ENCODE measurements at places on chromosomes 12 and 14.
A peak's percentile ranks its signal among the peaks of the same experiment; 100 is the strongest.

- peak; percentile 8 for DNase-seq
Observed at GRCh38 chr12:109020796-109021380, at the start of gene SVOP. Gene SVOP (minus strand): TSS chr12:109021068. CDS start chr12:109020868, 200 bp downstream.

DNA sequence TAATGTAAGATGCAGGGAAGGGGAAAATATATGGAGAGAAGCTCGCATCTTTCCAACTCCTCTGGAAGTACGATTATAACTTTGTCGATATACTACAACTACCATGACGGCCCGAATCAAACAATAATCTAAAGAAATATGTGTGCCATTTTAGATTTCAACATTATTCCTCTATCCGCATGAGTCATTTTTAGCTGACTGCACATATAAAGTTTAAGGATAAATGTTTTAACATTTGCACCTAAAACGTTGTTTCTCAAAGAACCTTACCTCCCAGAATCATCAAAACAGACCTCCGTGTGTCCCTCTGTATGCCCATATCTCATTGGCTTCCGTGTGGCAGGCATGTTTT, 482 bp downstream of the WDHD1 start:
- DNase-seq, result no peak

GRCh38 chr14:65414961-65415589, 2.5 kb downstream of the FUT8 start:
- DNase-seq, result peak; percentile 27

DNA sequence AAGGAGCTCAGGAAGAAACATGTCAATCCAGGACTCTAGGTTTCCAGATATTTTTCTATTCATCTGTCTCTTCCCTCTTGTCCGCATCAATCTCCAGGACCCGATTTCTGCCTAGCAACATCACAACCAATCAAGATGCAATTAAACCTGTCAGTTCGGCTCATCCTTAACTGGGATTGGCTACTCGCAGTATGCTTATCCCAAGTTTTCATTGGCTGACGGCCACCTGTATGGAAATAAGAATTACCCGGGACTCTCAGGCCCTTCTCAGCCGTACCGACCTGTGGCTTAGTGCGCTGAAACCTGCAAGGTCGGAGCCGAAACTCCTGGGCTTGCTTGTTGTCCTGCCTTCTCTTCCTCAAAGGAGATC, 20.4 kb upstream of the ATP5MC2 start:
- no peak for DNase-seq

DNA sequence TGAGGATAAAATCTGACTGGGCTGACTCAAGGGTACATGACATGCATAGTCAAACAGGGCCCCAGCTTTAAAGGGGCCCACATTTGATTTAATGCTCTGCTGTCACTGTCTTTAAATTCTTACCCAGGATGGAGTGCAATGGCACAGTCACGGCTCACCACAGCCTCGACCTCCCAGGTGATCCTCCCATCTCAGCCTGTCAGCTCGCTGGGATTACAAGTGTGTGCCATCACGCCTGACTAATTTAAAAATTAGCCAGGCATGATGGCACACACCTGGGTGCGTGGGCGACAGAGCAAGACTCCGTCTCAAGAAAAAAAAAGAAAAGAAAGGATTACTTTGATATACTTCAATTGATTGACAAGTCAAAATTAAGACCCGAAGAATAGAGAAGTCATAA, 9.2 kb upstream of the PLBD1 start:
- DNase-seq, result no peak

DNA sequence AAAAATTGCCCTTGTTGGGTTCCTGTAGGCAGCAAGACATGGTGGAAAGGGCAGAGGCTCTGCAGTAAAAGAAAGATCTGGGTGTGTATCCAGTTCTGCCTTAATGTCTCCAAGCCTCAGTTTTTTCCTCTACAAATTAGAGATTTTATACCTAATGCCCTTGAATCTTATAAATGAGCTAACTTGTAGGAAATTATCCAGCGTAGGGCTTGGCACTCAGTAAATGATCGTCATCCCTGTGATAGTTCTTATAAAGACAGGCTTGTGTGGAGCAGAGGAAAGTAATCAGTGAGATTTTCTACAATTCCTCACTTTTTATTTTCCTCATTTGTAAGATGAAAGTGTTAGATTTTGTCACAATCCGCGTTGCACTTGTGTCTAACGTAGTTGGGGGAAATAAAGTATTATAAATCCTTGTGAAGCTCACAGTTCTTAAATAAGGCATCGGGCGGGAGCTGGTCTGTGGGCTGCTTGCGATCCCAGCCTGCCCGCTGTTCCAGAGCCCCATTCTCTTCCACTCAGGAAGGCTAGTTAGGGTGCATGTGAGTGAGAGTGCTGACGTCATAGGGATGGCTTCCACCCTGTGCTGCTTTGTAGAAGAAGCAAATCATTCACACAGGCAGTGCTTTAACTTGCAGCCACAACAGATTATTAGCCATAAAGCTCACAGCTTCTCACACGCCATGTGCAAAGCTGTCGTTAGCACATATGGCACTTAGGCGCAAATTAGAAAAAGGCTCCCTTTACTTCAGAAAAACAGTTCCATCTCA, 87.6 kb downstream of the EML1 start:
- DNase-seq, result no peak

DNA sequence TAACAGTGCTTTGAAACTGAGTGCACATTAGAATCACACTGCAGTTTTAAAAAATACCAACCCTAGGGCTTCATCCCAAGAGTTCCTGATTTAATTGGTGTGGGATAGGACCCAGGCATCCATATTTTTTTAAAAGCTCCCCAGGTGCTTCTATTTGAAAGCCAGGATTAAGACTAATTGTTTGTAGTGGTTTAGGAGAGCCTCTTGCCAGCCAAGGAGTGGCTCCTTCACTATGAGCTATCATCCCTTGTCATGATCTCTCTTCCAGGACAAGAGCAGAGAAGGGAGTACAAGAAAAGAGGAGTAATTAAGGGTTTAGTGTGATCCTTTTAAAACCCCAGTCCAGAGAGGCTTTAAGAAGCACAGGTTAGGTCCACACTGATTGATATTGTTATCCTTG, 178.0 kb downstream of the CAND1 start:
- DNase-seq, result no peak

DNA sequence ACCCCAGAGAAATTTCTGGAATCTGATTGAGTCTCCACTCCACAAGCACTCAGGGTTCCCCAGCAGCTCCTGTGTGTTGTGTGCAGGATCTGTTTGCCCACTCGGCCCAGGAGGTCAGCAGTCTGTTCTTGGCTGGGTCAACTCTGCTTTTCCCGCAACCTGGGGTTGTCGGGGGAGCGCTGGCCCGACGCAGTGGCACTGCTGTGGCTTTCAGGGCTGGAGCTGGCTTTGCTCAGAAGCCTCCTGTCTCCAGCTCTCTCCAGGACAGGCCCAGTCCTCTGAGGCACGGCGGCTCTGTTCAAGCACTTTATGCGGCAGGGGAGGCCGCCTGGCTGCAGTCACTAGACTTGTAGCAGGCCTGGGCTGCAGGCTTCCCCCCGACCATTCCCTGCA, 23.7 kb downstream of the P2RX4 start:
- no peak for DNase-seq

DNA sequence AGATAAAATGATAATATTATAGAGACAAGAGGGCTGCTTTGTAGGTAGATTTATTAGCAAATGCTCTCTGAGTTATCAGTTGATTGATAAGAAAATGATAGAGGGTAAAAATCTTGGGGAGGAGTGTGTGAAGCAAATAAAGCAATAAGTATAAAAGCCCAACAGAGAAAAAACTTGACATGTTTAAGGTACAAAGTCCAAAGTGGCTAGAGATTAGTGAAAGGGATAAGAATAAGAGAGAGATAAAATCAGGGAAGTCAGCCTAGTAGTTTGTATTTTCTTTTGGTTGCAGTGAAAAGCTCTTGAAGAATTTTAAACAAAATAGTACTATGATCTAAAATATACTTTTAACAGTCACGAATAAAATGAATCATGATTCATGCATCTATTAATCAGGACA, 246.2 kb upstream of the LRIG3 start:
- no peak for DNase-seq

DNA sequence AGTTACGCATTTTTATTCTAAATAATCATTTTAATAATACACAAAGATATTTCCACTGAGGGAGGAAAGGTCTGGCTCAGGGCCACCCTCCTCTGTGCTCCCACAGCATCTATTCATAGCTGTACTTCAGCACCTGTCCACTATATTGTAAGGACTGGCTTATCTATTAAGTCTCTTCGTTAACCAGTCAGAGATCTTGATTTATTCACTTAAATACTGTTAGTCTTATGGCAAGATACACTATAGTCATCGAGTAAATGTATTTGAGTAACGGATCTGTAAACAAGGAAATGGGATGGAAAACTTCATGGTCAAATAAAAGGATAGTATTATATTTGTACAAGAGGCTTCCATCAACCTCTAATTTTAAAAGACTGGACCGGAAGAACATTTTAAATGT, 54.6 kb downstream of the SPTLC2 start:
- DNase-seq, result no peak

DNA sequence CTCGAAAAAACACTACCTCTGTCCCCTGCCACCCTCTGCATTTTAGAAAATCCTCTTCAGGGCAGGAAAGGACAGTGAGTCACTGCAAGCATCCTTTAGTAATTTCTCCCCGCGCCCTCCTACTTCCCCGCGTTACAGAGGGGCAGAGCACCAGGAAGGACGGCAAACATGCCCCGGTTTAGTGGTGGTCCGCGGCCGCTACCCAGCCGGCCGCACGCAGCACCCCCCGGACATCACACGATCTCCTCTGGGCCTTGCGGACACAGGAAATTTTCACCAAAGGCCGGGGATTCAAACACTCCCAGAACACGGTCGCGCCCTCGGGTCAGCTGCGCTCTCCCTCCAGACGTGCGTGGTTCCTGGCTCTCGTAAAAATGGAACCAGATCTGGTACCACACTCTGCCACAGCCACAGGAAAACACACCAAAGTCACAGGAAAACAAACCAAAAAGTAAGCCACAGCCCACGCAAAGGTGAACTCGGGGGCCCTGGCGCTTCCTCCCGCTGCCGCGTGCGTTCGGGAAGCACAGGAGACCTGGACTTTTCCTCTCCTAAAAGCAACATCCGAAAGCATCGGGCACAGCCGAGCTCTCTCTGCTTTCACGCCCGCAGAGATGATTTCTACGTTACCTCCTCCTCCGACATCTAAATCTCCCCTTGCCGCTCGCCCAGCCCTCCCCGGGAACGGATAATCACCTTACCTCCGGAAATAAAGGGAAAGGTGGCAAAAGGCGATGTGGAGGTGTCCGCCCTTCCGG, 839 bp downstream of the SLC38A1 start:
- peak; percentile 34 for DNase-seq

DNA sequence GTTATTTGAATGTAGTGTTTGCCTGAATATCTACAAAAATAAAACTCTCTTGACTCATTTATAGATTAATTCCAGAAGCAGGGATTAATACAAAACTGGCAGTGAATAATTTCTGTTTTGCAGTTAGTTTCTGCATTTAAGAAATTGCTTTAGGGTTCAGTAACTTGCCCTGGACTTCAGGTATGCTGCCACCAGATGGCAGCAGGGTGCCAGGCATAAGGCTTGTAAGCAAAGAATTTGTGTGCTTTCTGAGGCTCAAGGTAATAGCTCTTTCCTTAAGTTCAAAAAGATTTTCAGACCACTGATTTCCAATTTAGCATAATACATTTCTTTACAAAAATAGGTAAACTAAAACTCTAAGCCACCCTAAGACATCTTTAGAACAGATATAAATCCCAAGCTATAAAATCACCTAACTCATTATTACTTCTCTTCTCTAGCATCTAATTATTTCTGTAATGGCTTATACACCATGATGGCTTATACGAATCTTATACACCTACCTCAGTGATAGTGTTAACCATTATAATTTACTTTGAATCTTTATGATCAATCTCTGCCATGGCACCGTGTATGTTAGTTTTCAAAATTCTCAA, 398.3 kb downstream of the APAF1 start:
- DNase-seq, result peak; percentile 18

- no peak for DNase-seq
Observed at GRCh38 chr12:66683073-66683472, 4.2 kb upstream of the GRIP1 start.

DNA sequence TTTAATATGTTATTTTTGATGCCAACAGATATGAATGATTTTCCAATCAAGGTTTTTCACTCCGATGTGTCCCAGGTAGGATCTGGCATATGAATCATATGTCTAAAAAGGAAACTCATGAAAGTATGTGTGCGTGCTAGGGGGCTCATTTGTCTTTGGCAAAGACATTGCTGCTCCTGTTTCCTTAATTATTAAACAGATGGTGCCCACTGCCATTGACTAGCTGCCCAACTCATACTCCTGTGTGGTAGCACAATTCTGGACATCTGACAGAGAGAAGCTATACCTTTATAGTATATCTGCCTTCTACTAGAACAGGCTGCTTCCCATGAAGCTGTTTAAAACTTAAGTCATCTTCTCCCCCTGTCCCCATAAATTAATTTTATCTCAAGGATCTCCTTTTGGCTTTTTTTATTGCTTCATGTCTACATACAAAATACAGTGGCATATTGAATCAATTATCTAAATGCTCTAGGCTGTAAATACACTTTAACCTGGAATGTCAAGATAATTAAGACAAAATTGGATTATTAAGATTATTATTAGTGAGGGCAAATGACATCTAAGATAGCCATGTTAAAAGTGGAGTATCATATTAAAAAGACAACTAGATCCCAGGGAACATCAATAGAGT, 1.4 kb upstream of the PDE3A start:
- DNase-seq, result no peak

DNA sequence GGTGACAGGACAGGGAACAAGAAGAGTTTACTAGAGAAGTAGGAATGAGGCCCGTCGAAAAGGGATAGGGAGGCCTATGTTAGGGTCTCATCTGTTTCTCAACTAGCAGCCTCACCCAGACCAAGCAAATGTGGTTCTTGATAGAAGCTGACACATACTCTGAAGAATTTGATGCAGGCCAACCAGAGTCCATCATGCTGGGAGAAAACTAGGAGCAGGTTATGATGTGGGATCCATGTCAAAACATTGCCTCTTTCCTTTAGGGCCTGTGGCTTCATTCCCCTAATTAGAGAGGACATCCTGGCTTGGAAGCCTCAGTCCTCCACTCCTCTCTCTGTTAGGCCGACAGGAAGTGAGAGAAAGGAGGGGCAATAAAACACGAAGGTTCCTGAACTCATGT, 122.8 kb downstream of the NTF3 start:
- no peak for DNase-seq

- peak; percentile 69 for DNase-seq
Observed at GRCh38 chr14:101120641-101121507, 217.4 kb upstream of the RTL1 start.

DNA sequence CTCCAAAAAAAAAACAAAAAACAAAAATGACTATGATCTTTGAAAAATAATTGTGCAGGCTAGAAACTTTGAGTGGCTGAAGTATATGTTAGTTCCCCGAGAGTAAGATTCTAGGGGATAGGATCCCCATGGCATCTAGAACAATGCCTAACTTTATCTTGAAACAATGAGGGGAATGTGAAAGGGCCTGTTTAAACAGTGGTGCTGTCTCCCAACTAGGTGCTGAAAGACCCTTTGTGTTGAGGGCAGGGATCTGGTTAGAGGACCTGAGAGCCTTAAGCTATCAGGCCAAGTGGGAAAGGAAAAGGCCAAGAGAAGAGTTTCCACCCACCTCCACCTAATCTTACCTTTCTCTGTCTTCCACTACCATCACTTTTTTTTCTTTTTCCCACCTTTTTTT, 6.8 kb upstream of the YLPM1 start:
- no peak for DNase-seq
